ENCODE measurements at places on chromosomes 5 and 9.

DNA sequence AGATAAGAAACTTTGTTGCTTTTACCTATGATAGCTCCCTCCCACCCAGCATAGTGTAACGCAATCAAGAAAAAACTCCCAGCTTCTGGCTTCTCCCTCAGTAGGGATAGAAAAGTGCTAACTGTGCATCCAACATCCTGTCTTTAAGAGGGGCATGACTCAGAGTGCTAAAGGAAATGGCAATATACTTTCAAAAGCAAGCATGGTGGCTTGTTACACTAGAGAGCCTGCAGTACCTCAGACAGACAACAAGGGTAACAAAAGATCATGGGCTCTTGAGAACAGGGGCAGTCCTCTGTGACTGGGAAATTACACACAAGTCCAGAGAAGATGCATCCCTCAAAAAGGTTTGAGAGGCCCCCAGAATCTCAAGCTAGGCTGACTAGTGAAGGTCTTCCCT lies 37.8 kb downstream of the PRELID2 start:
- DNase-seq = no peak

DNA sequence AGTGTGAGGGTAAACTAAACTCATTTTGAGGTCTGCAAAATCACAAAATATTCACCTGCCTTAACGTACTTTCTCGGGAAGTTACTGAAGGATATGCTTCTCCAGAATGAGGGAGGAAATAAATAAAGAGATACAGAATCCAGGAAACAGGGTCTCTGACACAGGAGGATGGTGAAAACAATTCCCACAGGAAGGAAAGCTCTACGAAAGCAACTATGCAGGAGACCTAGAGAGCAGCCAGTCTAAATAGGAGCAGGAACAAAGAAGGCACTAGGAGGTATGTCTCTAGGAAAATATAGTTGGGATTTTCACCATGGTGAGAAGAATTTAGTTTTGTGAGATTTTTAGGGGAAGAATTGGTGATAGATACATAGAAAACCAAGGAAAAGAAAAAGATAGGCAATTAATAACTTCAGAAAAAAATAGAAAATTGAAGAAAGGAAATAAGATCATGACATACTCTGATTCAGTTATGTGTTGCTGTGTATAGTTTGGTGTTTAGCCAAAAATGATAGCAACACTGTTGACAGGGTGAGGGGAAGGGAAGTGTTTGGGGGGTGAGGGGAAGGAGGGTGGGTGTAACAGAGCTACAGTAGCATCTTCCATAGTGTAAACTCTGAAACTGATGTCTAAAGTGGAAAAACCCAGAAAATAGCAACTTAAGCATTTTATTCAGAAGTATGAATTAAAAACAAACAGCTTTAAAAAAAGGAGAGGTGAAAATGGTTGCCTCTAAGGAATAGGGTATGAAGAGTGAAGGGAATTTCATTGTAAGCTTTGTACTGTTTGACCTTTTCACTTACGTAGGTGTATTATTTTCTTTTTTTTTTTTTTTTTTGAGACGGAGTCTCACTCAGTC lies 9.8 kb downstream of the GPR21 start:
- no peak for DNase-seq

- peak; percentile 45 for DNase-seq
Observed at GRCh38 chr9:89442981-89443814, 54.7 kb downstream of the SEMA4D start.

GRCh38 chr5:160543395-160543794 lies 121.7 kb downstream of the PTTG1 start:
- no peak for DNase-seq

- no peak for DNase-seq
Observed at GRCh38 chr9:79868567-79869189, 296.9 kb downstream of the TLE4 start.

DNA sequence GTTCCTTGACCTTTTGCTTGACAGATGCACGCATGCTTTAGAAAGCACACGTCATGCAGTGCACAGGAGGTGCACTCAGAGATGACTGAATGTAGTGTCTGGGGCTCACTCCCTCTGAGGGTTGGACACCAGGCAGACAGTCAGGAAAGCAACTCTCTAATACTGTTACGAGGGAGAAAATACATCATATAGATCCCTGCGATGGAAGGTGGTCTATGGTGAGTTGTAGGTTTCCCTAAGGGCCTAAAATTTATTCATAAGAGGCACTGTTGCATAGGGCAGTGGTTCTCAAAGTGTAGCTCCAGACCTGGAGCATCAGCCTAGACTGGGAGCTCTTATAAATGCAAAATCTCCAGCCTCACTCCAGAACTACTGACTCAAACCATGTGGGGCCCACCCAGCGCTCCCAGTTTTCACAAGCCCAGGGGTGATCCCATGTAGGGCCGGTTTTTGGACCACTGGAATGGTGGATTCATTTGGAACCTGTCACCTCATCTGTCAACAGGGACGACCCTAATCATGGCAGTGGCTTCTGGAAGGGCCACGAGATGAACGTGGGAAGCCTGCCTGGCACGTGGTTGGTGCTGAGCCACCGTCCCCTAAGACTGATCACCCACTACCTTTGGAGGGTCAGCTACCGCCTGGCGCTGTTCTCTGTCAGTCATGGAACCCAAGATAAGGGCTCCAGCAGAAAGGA lies 16.8 kb upstream of the PHF19 start:
- DNase-seq = no peak

GRCh38 chr9:136881691-136882108 lies 4.6 kb upstream of the TRAF2 start:
- DNase-seq = no peak

DNA sequence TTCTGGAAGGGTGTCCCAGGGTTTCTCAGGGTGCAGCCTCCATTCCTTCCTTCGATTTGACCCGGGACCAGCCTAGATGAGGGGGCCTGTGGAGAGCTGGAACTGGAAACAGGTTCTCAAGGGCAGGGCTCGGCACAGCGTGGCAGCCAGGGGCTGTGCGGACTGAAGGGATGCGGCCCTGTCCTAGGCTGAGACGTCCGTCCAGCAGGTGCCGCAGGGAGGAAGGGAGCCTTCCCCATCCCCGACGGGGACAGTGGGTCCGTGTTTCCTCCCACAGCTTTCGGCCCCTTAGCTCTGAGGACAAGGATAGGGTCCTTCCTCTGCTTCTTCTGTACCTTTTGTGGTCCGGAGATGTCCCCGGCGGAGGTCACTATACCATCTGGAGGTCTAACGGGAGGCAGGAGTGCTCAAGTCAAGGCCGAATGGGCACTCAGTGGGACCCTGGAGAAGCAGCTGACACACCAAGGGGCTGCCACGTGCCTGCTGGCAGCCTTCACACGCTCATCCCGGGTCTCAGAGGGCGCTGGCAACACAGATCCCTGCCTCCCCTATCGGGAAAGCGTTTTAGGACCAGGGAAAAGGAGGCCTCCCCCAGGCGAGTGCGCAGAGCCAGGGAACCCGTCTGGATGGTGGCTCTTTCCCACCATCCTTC lies 49.9 kb downstream of the USP20 start:
- peak; percentile 46 for DNase-seq

GRCh38 chr5:151184316-151185042 lies 26.9 kb upstream of the ANXA6 start:
- no peak for DNase-seq

GRCh38 chr5:57777174-57777581 lies 294.6 kb upstream of the ACTBL2 start:
- DNase-seq = no peak

DNA sequence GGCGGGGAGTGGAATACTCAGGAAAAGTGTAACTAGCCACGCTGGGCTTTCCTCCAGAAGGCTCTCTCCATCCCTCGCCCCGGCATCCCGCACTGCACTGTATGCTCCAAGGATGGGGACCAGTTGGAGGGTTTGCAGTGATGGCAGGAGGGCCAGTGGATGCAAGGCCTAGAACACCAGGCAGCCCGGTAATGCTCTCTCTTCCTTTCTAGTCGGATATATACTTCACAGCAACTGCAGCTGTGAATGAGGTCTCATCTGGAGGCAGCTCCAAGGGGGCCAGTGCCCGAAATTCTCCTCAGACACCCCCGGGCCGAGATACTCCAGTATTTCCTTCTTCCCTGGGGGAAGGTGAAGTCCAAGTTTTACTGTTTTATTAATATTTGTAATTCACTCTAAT lies 10.0 kb upstream of the SLC2A8 start:
- no peak for DNase-seq

DNA sequence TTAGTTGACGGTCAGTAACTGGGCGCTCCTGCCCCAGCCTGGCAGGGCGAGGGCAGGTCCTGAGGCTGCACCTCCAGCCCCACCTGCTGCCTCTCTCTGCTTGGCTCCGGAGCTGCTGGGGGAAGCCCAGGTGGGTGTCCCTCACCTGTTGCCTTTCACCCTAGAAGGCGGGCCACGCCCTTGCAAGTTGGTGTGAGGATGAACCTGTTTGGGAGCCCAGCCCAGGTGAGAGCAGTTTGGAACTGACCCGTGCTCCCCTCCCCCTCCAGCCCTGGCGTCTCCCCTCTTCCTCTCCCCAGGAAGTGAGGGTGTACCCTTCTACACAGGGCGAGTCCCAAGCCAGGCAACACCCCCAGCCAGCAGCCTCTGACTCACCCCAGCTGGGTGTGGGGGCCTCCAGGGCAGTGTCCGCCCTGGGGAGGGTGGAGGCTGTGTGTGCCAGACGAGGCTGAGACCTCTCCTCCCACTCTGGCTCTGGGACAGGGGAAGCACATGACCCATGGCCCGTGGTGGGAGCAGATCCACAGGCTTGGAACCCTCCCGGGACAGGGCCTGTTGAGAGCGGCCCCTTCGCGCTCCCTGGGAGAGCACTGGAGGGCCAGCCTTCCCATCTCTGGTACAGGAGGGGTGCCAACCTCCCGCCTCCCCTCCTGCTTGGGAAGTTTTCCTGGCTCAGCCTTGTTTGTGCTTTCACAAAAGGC lies 10.4 kb downstream of the LRRC8A start:
- peak; percentile 97 for DNase-seq

GRCh38 chr9:1198085-1198484 lies 147.9 kb downstream of the DMRT2 start:
- DNase-seq = no peak

DNA sequence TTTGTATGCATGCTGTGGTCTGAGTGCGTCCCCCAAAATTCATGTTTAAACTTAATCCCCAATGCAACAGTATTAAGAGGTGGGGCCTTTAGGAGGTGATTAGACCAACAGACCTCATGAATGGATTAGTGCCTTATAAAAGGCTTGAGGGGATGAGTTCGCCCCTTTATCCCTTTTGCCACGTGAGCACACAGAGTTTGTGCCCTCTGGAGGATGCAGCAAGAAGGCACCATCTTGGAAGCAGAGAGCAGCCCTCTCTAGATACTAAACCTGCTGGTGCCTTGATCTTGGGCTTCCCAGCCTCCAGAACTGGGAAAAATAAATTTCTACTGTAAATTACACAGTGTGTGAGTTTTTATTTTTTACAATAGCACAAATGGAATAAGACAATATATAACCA lies 177.1 kb upstream of the SPRY4 start:
- DNase-seq = no peak

GRCh38 chr5:153629027-153629895 lies 138.8 kb downstream of the GRIA1 start:
- peak; percentile 86 for DNase-seq

DNA sequence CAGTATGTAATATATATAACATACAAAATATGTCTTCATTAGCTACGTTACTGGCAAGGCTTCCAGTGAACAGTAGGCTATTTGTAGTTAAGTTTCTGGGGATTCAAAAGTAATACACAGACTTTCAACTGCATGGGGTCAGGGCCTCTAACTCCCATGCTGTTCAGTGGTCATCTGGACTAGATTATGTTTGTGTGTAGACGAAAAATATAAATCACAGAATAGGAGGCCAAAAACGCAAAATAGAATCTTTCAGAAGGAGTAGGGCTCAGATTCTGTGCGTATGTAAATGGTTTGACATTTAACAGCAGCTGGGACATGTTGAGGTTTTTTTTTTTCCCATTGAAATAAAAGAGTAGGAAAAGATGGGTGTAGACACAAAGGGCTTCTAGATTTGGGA lies 1048.7 kb upstream of the WWC1 start:
- no peak for DNase-seq

DNA sequence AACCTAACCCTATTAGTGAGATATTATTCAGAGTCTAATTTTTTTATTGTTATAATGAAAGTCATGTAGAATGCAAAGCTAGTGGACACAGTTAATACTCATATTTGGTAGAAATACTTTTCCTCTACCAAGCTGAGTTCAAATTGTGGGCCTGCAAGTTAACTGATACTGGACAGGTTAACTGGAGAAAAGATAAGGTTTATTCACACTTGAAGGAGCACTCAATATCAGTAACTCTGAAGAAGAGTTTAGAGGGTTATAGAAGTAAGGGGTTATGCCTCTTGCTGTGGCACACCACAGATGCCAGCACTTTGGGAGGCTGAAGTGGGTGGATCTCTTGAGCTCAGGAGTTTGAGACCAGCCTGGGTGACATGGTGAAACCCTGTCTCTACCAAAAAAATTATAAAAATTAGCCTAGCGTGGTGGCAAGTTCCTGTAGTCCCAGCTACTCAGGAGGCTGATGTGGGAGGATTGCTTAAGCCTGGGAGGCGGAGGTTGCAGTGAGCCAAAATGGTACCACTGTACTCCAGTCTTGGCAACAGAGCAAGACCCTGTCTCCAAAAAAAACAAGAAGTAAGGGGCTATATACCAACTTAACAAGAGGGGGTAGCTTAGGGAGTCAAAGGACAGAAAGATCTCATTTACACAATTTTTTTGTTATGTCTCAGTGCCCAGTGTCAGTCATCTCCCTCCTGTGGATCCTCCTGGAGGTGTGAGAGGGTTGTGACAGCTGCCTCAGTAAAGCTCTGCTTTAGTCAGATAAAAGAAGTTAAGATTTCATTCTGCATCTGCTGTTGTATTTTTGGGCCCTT lies 121.2 kb upstream of the GRHPR start:
- no peak for DNase-seq

- DNase-seq = no peak
Observed at GRCh38 chr5:172439785-172440477, 14.4 kb downstream of the SH3PXD2B start.

DNA sequence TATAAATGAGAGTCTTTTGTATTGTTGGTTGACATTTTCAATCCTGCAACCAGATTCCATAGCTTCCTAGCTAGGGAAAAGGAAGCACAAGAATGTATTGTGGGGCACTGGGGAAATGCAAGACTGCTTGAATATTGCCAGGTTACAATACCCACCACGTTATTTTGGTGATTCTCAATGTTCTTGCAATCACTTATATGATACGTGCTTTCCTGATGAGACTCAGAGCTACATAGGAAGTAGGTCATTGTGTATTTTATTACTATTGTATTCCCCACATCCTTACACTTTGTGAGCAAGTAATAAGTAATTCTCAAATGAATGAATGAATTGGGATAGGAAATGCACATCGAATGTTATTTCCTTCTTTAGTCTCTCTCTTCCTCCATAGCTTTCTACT lies 217.1 kb upstream of the CD180 start:
- DNase-seq = no peak

- no peak for DNase-seq
Observed at GRCh38 chr5:439636-440035, 3.3 kb upstream of the EXOC3 start.

GRCh38 chr5:97529354-97529985 lies 346.4 kb upstream of the RIOK2 start:
- DNase-seq = no peak

All from GM03348 (cell line).